ENCODE measurements at places on chromosomes 5 and 9.

GRCh38 chr5:174119468-174119881 lies 74.0 kb downstream of the NSG2 start:
- DNase-seq, result no peak

DNA sequence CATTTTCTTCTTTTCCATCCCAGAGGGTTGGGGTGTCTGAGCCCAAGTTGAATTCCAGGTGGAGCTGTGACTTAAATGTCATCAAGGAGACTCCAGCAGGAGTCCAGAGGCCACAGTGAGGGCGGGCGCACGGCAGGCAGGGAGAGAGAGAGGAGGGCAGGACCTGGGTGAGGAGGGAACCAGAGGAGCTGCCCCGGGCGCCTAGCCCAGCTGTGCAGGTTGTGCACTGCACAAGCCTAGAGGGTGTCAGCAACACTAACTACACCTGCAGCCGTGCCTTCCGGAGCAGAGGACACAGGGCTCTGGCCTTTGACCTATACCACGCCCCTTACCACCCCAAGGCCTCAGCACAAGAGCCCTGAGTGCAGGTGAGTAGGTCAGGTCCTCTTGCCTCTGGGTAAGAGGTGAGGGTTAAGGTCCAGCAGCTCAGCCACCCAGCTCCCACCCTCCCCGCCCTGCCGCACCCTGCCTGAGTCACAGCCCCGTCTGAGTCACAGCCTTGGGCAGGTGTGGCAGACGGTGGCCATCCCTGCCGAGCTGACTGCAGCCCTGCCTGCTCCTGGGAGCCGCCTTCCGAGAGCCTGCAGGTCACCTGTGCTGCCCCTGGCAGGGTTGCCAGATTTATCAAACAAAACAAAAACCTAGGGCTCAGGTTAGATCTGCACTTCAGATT lies 6.4 kb upstream of the AGPAT2 start:
- DNase-seq, result no peak

GRCh38 chr9:89482901-89483361 lies 15.0 kb downstream of the SEMA4D start:
- DNase-seq, result no peak

GRCh38 chr5:103340717-103341388 lies 82.3 kb downstream of the MACIR start:
- DNase-seq, result no peak

DNA sequence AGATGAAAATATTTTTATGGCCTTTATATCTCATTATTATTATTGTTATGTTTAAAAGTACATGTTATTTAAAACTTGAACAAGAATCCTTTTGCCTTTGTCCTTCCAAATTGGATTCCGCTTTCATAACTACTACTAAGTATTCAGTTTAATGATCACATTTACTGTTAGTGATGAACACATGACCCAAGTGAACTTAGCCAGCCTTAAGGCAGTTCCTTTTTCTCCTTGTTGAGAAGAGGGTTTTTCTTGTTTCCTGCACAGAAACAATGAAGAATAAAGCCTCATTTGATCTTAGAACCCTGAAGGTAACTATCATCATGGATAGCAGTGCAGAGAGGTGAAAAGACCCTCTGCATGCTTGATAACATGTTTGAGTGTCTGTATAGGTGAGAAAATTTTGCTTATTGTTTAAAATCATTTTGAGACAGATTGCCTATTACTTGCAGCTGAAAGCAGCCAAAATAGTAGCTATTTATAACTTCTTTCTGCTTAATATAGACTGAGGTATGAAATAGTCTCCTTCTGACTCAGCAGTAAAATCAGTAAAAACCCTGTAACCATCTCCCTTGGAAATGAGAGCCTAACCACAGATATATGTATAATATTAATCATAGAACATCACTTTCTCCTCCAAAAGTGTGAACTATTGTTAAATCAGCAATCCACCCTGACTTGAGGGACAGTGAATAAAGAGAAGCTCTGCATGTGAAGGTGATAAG lies 266.2 kb downstream of the SPATA31D1 start:
- no peak for DNase-seq

GRCh38 chr9:91424403-91425176 lies 958 bp upstream of the NFIL3 start:
- peak; percentile 19 for DNase-seq

DNA sequence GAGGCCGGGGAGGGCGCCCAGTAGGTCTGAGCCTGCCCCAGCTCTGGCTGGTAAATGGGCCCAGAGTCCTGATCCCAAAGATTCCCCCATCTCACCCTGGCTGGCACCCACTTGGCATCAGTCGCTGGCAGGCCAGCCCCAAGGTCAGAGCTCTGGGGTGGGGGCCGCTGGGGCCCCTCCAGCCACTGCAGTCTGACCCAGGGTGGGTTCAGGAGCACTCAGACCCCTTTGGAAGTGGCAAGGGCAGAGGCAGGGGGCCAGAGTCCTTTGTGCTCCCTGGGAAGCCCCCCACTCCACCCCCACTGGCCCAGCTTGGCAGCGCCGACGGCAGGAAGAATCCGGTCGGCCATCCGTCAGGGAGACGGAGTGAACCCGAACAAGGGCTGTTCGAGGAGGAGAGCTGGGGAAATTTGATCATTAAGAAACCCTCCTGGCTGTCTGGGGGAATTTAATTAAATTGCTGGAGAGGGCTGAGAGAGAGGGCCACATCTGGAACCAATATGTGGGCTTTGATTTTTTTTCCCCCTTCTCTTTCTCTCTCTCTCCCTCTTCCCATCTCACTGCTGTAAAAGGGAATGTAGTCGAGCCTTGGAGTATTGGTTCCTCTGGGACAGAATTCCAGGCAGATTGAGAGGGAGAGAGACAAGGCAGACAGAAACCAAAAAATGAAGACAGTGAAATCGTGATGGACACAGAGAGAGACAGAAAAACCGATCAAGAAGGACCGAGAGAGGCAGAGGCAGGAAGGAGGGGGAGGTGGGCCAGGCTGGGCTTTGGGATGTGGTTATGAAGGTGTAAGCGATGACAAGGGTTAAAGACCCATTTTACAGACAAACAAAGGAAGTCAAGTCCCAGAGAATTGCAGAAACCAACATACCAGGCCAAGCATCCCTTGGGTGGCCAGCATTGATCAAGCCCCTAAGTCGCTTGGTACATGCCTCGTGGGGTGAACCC lies 8.1 kb upstream of the ASB6 start:
- no peak for DNase-seq
